ENCODE measurements at places on chromosomes 2 and 18.

- no peak for DNase-seq
Measured at GRCh38 chr2:178874529-178875240, 67.5 kb upstream of the TTN start.

DNA sequence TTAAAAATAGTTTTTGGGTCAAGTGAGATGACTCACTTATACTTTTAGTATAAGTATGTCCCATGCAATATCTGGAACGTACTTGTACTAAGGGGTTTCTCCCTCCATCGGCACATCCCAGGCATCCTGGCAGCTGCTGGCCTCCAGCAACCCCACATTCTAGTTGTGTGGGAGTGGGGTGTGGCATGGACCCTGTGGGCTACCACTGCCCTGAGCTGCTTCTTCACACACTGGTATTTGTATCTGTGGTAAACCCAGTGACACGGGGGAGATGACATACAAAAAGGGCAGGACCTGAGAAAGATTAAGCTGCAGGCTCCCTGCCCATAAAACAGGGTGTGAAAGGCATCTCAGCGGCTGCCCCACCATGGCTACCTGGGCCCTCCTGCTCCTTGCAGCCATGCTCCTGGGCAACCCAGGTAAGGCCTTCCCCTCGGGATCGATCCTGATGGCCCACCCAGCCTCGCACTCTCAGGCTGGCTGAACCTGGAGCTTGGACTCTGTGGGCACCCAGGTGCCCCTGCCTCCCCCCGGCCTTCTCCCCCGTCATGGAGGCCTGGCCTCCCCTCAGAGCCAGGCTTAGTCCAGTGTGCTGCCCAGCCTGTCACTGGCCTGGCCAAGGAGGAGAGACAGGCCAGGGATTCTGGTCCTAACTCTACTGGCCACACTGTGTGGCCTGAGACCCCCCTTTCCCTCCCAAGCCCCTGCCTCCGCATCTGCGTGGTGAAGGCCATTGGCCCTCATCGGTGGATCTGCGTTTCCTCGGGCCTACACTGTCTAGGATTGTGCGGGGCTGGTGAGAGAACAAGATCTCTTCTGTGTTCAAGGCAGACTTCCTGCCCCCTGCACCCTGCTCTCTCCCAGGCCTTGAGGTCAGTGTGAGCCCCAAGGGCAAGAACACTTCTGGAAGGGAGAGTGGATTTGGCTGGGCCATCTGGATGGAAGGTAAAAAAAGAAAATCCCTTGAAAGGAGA lies at the start of gene GNLY:
TSS of gene GNLY (plus strand) at position 307 of the 974 bp plus-strand sequence. CDS start at position 368, 61 bp downstream.
- DNase-seq = no peak

GRCh38 chr2:64766841-64767669 lies 113.3 kb upstream of the SERTAD2 start:
- no peak for DNase-seq

DNA sequence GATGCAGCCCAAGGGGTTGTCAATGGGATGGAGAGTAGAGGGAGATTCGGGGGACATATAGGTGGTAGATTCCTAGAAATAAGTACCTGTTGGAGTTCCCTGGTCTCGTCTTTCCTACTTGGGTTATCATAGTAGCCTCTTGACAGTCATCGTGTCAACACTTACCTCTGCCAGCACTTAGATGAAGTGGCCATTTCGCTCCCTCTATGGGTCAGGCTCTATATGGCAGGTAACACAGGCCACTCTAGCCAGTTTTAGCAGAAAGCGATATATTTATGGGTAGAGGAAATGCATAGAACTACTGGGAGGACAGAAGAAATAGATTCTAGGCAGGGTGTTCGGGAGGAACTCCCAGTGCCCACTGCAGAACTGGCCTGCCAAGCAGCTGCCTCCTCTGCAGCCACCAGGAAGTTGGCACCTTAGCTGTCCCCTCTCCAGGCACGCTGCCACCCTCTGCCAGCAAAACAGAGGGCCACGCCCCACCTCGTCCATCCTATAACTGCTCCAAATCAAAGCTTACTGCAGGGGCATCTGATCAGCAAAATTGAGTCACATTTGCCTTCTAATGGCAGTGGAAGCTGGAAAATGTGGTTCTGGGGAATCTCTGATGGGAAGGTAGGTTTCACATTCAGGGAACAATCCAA lies 181.3 kb downstream of the INSIG2 start:
- no peak for DNase-seq

- no peak for DNase-seq
Measured at GRCh38 chr2:112004253-112004645, 50.8 kb upstream of the TMEM87B start.

- DNase-seq = no peak
Measured at GRCh38 chr2:181407171-181407570, 50.0 kb upstream of the ITGA4 start.

GRCh38 chr18:31702449-31702848 lies 18.1 kb upstream of the B4GALT6 start:
- DNase-seq = no peak

DNA sequence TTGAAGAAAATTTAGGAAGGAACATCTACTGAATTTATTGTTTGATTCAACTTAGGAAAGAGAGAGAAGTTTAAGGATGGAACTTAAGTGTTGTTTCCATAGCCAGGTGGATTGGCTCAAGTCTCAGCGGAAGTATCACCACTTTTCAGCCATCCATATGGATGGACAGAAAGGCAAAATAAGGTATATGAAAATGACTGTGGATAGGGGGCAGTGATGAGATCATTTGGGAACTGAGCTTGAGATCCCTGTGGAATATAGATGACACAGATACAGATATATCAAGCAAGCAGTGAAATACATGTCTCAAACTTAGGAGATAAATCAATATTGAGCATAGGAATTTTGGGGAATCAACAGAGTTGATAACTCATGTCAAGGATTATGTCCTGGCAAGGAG lies 1462.7 kb upstream of the NXPH2 start:
- DNase-seq = no peak

GRCh38 chr2:212030709-212031108 lies 507.9 kb downstream of the ERBB4 start:
- no peak for DNase-seq

DNA sequence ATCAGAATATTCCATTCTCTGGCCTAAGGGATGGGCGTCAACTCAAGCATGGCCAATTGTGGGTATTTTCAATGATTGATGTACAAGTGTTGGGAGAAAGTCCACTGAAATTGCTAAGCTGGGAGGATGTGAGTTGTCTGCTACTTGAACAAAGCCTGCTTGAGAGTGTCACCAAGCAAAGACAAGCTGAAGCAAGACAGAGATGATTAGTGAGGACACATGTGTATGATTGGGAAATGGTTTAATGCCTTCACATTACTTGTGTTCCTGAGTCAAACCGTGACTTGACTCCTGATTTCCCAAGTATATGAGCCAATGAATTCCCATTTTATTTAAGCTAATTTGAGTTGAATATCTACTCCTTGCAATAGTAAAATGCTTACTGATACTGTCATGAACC lies 23.7 kb upstream of the NRP2 start:
- DNase-seq = no peak

GRCh38 chr2:212480447-212480846 lies 58.2 kb downstream of the ERBB4 start:
- no peak for DNase-seq

DNA sequence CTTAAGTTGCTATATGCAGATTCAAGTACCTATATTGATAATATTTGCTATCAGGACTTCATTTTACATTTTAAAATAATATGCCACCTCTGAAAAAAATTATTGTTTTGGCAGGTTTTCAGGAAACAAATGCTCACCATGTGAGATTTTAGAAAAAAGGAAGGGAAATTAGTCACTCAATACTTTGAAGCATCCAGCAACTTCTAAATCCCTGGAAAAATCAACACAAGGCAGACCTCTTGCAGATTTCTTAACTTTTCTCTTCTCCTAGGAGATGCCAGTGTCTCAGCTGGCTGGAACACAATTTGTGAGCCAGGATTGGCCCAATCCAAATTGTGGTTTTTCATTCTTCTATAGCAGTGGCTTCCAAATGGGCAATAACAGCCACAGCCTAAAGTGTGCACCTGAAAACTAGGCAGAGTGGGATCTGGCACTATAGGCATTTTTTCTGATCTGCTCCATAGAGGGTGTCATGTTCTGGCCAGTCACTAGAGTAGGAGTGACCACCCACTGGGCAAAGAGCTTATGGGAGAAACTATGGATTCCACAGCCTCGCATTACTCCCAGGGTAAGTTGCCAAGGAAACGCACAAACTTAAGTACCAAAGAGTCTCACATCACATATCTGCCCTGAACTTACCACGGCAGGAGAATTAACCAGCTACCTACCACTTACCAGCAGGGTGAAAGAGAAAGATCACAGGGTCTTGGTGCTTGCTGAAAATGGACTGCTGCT lies 28.1 kb upstream of the THOC1 start:
- DNase-seq = no peak

DNA sequence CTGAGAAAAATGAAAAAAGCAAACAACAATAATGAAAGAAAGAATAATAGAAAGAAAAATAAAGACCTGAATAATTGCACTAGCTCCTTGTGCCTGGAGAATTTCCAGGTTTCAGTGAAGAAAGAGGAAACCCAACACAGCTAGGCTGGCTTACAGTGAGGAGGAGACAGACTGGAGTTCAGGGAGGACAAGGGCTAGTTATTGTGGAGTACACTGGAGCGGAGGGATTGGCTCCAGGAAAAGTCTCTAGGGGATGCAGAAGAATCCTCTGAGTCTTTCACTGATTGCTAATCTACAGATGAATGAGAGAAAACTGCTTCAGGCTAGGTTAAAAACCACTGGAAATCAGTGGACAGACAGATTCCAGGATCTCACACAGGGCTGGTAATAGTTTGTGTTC lies 163.6 kb upstream of the RBMS1 start:
- DNase-seq = no peak

DNA sequence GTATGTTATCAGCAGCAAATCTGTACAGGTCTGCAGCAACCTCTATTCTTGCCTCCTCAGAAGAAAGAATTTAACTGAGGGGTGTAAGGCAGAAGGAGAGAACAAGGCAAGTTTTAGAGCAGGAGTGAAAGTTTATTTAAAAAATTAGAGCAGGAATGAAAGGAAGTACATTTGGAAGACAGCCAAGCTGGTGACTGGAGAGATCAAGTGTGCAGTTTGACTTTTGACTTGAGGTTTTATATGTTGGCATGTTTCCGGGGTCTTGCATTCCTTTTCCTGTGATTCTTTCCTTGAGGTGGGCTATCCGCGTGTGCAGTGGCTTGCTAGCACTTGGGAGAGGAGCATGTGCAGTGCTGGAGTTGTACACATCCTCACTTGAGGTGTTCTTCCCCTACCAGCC lies 16.5 kb upstream of the CERS6 start:
- DNase-seq = no peak

- DNase-seq = no peak
Measured at GRCh38 chr2:127220102-127220767, at the start of gene CYP27C1. CYP27C1 (minus strand) TSS chr2:127220299; CDS start chr2:127220270, 29 bp downstream.

GRCh38 chr18:8982416-8983183 lies 119.9 kb upstream of the NDUFV2 start:
- DNase-seq = no peak

- no peak for DNase-seq
Measured at GRCh38 chr2:25470806-25471205, 129.1 kb upstream of the DNMT3A start.

GRCh38 chr18:21757833-21758232 lies 17.2 kb downstream of the MIB1 start:
- DNase-seq = no peak

GRCh38 chr2:107932979-107933378 lies 53.3 kb upstream of the SLC5A7 start:
- no peak for DNase-seq

GRCh38 chr2:217911283-217912097 lies 91.3 kb downstream of the TNS1 start:
- no peak for DNase-seq

GRCh38 chr18:10054366-10054765 lies 140.6 kb downstream of the VAPA start:
- DNase-seq = no peak

- no peak for DNase-seq
Measured at GRCh38 chr18:9924371-9924943, 10.6 kb downstream of the VAPA start.

DNA sequence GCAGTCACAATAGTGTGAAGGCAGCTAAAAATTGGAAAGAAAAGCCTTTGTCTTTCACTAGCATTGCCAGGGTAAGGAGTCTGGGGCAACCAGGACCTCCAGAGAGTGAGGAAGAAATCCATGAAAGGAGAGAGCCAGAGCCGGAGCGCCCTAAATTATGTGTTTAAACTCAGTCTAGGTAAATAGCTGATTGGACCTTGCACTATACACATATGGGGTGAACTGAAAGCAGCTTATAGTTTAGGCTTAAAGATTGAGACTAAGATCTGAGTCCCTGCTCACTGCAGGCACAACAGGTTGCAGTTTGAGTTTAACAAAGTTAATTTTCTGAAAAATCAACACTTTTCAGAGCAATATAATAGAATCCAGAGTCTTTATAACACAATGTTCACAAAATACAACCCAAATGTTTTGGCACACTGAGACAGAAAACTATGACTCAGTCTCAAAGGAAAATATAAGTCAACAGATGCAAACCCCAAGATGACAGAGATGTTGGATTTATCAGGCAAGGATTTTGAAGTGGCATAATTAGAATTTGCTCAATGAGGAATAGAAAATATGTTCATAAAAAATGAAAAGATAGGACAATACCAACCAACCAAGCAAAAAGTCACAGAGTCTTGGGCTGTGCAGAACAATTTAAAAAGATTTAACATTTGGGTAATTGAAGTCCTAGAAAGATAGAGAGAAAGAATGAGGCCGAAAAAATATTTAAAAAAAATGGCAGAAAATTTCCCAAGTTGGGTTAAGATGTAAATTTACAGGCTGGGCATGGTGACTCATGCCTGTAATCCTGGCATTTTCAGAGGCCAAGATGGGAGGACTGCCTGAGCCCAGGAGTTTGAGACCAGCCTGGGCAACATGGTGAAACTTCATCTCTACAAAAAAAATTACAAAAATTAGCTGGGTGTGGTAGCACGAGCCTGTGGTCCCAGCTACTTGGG lies 39.6 kb downstream of the DOK1 start:
- no peak for DNase-seq

GRCh38 chr2:39647104-39647765 lies 18.5 kb upstream of the TMEM178A start:
- no peak for DNase-seq

DNA sequence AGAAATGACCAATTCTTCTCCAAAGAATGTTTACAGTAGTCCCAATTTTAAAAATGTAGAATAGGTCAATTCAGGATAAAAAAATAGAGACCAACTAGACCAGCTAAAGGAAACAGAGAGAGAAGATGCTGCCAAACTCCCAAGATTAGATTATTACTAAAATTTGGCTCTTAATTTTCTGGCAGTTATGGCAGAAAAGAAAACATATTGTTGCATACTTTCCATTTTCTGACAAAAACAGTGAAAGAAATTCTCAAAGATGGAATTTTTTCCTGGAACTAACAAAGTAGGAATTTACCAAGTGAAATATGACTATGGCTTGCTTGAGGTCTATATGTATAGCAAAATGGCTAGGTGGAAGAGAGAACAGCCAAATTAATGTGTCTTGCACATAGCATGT lies 138.3 kb upstream of the STK17B start:
- DNase-seq = no peak

GRCh38 chr2:177758591-177759371 lies 313.8 kb downstream of the PDE11A start:
- no peak for DNase-seq

GRCh38 chr18:70028734-70029133 lies 81.1 kb upstream of the CD226 start:
- no peak for DNase-seq

Measured in NCI-H187 (cell line).